ENCODE measurements at places on chromosomes 1 and 21.
A peak's percentile ranks its signal among the peaks of the same experiment; 100 is the strongest.

DNA sequence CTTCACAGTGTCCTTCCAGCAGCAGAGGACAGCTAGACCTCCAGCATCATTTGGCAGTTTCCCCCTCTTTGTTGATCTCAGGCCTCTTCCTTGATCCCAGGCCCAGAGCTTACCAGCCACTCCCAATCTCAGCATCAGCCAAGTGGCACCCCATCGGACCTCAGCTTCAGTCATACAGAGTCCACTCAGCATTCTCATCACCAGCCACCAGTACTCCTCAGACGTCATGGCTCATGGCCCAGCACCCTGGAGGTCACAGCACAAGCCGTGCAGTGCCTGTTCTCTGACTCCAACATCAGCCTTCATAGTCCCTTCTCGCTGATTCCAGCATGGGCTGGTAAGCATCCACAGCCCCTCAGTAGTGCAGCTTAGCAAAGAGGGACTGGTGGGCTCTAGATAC lies 487.6 kb upstream of the DAB1 start:
- H3K27ac ChIP-seq = no peak overlapping the region
- no peak for DNase-seq
- no peaks in the 10 kb centered on the region for H3K36me3 ChIP-seq
- H3K27me3 ChIP-seq = no peaks in the 10 kb centered on the region
- no peaks in the 10 kb centered on the region for H3K4me1 ChIP-seq

DNA sequence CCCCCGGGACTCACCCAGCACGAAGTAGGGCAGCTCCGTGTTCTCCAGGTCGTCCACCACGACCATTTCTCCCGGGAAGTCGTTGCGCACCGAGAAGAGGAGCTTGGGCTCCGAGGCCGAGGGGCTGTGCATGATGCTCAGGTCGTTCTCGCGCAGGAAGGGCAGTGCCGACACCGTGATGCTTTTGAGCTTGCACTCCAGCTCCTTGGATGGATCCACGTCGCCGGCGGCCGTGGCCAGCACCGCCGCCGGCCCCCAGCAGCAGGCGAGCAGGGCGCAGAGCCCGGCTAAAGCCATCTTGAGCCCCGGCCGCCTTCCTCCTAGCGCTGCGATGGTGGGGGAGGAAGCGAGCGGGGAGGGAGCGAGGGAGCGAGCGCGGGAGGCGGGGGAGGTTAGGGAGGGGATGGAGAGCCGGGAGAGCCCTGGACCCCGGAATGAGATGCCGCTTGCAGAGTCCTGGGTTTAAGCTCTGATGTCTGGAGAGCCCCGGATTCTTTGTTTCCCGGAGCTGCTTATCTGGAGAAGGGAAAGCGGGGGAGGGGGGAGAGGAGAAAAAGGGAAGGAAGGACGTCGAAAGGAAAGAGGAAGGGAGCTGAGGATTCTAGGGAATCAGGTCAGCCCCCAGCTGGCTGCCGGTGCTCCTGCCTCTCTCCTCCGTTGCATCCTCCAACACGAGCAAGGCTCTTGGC lies at the start of gene ASTN1:
Gene ASTN1 (minus strand): TSS at position 333 of the 689 bp plus-strand sequence. CDS start 36 bp downstream, at position 297.
- no peaks in the 10 kb centered on the region for H3K27me3 ChIP-seq
- H3K4me3 ChIP-seq = no peak within 1 kb of the TSS
- no peaks in the 10 kb centered on the region for H3K4me1 ChIP-seq

- no peak overlapping the region for H3K4me3 ChIP-seq
- no peak overlapping the region for H3K27ac ChIP-seq
- H3K4me1 ChIP-seq = no peaks in the 10 kb centered on the region
- no peak for DNase-seq
- H3K27me3 ChIP-seq = no peaks in the 10 kb centered on the region
- no peaks in the 10 kb centered on the region for H3K36me3 ChIP-seq
Measured at GRCh38 chr21:44269090-44269489, 7.4 kb upstream of the DNMT3L start.

GRCh38 chr1:160713161-160713560 lies 1.5 kb upstream of the CD48 start:
- no peak overlapping the region for H3K4me3 ChIP-seq
- peak overlapping the region; percentile 99 for H3K27ac ChIP-seq
- no peaks in the 10 kb centered on the region for H3K36me3 ChIP-seq
- peaks cover 67% of the 10 kb centered on the region for H3K4me1 ChIP-seq
- DNase-seq = no peak

DNA sequence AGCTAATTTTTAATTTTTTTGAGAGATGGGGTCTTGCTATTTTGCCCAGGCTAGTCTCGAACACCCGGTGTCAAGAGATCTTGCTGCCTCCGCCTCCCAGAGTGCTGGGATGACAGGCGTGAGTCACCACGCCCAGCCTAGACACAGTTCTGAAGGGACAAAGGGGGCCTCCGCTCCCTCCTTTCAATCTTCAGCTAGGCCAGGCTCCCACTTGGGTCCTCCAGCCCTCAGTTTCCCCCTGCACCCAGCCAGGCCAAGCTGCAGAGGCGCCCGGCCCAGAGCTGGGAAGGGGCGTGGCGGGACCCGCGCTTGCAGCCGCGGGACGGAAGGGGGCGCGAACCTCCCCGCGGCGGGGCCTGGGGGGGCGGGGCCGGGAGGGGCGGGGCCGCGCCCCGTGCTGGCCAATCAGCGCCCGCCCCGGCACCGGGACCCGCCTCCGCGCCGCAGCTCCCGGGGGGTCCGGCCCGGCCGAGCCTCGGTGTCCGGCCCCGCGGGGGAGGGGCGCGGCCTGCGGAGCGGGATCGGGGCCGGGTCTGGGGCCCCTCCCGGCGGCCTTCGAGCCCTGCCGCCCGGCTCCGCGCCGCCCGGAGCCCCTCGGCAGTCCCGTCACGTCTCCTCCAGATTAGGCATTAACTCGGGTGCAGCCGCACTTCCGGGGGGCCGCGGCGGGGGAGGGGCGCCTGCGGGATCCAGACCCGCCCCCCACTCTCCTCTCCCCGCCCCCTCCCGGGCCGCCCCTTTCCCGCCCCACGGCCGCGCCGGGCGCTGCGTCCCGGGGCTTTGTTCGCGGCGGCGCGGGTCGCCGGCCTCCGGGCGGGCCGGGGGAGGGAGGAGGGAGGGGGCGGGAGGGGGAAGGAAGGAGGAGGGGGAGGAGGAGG lies 559 bp upstream of the AGRN start:
- DNase-seq = peak; percentile 82
- peak overlapping the region; percentile 52 for H3K27ac ChIP-seq
- H3K4me1 ChIP-seq = peaks cover 32% of the 10 kb centered on the region
- no peaks in the 10 kb centered on the region for H3K27me3 ChIP-seq
- H3K36me3 ChIP-seq = no peaks in the 10 kb centered on the region

- DNase-seq = no peak
- no peak overlapping the region for H3K27ac ChIP-seq
- no peak overlapping the region for H3K4me3 ChIP-seq
- no peaks in the 10 kb centered on the region for H3K27me3 ChIP-seq
- peaks cover 50% of the 10 kb centered on the region for H3K36me3 ChIP-seq
Measured at GRCh38 chr1:151221616-151222015, 23.3 kb downstream of the PIP5K1A start.

DNA sequence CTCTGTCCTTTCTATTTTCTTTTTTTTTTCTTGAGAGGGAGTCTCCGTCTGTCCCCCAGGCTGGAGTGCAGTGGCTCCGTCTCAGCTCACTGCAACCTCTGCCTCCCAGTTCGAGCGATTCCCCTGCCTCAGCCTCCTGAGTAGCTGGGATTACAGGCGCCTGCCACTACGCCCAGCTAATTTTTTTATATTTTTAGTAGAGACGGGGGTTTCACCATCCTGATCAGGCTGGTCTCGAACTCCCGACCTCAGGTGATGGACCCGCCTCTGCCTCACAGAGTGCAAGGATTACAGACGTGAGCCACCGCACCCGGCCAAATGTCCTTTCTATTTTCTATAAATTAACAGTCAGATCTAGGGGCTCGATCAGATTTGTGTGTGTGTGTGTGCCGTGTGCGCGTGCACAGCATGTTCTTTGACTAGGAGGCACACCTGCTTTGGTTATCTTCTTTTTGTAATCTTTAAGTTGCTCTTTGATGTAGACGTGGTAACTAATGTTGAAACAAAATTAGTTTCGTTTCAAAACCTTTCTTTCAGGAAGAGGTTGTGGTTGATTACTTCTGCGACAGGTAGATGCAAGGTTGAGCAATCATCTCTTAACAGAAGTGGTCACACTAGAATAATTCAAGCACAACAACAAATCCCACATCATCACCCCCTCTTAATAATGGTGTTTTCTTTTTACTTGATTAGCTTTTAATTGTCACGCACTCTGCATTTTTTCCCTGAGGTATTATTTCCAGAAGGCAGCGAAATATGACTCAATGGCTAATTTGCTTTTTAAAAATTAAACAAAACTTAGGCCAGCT lies 779 bp upstream of the DEGS1 start:
- H3K27ac ChIP-seq = peak overlapping the region; percentile 80
- peaks cover 29% of the 10 kb centered on the region for H3K4me1 ChIP-seq
- no peaks in the 10 kb centered on the region for H3K27me3 ChIP-seq
- peak overlapping the region; percentile 75 for H3K4me3 ChIP-seq

GRCh38 chr1:91752324-91752723 lies 133.6 kb downstream of the TGFBR3 start:
- no peaks in the 10 kb centered on the region for H3K36me3 ChIP-seq
- no peaks in the 10 kb centered on the region for H3K27me3 ChIP-seq
- DNase-seq = no peak
- H3K27ac ChIP-seq = no peak overlapping the region
- H3K4me1 ChIP-seq = no peaks in the 10 kb centered on the region

DNA sequence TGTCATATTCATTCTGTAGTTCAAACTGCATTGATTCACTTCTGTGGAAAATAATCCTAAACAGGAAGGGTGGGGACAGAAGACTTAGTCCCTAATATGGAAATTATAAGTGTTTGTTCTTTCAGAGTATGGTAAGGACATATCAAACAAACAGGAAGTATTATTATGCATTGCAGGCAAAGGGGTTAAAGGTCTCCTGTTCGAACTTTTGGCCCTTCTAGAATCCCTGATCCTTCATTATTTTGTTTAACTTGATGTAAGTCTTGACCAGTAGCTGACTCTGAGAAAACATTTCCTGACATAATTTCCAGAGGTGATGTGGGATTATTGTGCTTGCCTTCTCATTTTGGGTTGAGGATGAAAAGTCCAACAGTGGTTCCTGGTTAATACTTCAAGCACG lies 215.4 kb upstream of the ADGRL2 start:
- H3K4me3 ChIP-seq = no peak overlapping the region
- H3K4me1 ChIP-seq = no peaks in the 10 kb centered on the region
- H3K27ac ChIP-seq = no peak overlapping the region

- no peaks in the 10 kb centered on the region for H3K4me1 ChIP-seq
- no peak for DNase-seq
- no peak overlapping the region for H3K27ac ChIP-seq
- H3K4me3 ChIP-seq = no peak overlapping the region
- no peaks in the 10 kb centered on the region for H3K27me3 ChIP-seq
Measured at GRCh38 chr1:117682372-117682771, 76.5 kb downstream of the TENT5C start.

DNA sequence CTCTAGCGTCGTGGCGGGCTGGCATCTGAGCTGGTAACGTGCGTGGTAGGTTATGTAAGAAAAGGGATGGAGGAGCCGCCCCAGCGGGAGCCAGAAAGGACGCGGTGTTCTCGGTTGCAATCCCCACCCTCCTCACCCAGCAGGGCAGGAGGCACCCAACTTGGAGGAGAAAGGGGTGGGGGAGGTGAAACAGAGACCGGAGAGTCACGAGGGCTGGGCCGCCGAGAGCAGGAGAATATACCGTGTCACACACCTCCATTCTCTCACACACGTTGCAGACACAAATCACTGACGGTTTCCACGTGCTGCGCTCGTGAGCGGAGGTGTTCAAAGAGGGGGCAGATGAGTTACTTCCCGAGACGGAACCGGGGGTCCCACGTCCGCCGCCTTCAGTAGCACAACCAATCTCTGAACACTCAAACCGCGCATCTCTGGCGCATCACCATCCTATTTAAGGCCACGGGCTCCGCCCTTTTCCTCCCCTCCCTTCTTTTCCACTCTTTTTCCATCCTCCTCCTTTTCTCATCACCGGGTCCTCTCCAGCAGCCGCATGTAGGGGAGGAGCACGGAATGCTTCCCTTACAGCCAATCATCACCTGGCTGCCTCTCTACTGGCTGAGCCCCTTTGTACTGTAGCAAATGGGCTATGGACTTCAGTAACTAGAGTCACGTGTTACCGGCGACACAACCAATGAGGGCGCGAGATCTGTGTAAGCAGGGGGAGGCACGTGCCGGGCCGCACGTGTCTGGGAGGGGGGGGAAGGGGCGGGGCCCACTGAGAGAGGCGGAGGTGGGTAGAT lies at the start of gene CIART:
Gene CIART (plus strand): TSS at position 797 of the 800 bp plus-strand sequence. CDS start 714 bp downstream, outside the sequence.
- no peak for DNase-seq
- no peak within 1 kb of the TSS for H3K27ac ChIP-seq
- H3K36me3 ChIP-seq = no peaks in the 10 kb centered on the region
- H3K27me3 ChIP-seq = peaks cover 20% of the 10 kb centered on the region

- no peak overlapping the region for H3K27ac ChIP-seq
- no peaks in the 10 kb centered on the region for H3K27me3 ChIP-seq
- no peak for DNase-seq
- no peaks in the 10 kb centered on the region for H3K4me1 ChIP-seq
- peaks cover 19% of the 10 kb centered on the region for H3K36me3 ChIP-seq
Measured at GRCh38 chr1:97565886-97566285, 354.9 kb downstream of the DPYD start.

DNA sequence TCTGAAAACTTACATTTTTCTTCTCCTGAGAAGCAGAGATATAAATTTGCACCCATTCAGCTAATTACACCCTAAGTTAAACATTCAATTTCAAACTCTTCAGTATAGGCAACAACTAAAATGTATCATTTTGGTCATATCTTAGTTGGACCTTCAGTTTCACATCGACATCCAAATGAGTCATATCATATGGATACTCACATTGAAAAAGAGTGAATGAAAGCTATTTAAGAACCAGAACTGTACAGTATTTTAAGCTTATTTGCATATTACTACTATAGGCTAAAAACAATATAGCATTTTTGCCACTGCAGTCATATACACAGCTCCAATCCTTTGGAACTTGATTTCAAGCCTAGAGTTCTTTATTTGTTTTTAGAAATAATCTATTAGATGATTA lies 33.6 kb downstream of the USP25 start:
- H3K27ac ChIP-seq = no peak overlapping the region
- DNase-seq = no peak
- H3K4me3 ChIP-seq = no peak overlapping the region

DNA sequence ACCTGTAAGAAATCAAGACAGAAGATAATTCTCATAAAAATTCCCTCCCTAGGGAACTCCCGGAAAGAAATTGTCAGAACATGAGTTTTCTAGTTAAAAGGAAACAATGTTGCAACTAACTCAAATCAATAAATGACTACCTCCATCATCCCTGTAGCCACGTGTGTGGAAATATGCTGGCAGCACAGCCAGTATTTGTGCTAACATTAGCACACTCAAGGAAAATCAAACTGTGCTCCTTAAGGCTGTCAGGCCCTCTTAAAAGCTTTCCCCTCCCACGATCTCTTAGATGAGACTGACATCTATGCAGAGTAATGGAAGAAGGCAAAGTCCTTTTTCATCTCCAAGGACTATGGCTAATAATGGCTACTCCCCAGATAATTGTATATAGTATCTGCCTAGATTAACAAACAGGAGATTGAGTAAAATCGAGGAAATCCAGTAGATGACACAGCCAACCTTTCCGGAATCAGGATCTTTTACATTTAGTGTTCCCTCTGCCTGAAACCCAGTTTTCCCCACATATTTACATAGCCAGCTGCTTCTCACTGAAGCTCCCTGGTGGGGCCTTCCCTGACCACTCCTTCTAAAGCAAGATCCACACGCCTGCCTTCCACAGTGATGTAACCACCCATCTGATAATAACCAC lies 50.9 kb upstream of the NR5A2 start:
- no peaks in the 10 kb centered on the region for H3K36me3 ChIP-seq
- no peak overlapping the region for H3K4me3 ChIP-seq
- no peaks in the 10 kb centered on the region for H3K4me1 ChIP-seq
- peaks cover 6% of the 10 kb centered on the region for H3K27me3 ChIP-seq
- H3K27ac ChIP-seq = no peak overlapping the region

Measured in DND-41 (cell line).